ENCODE measurements at places on chromosomes 7 and 10. TPM values are rescaled to one million over a fixed set of nuclear protein-coding genes. Genes with fewer than 3 reads are reported as not detected.
A peak's percentile ranks its signal among the peaks of the same experiment; 100 is the strongest.

GBF1 gene
- 56.2 TPM for polyA plus RNA-seq

GRCh38 chr10:93376372-93377293 is 105.5 kb downstream of the MYOF start:
- peak; percentile 81 for DNase-seq

SFMBT2 gene
- polyA plus RNA-seq: 7.9 TPM

DNA sequence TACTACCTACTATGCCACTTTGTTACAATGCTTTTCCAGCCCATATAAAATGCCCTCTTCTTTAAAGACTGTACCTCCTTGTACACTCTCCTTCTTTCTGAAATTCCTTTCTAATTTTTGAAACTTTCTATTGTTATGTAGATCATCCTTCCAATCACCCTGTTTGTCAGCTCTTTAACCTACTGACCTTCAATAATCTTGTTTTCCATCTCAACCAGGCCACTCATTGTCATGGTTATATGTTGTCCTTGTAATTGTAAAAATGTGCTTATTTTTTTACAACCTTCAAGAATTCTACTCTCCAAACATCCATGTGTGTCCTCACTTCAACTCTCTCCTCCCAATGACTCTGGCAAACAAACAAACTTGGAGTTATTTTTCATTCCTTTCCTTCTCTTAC is 1172.6 kb upstream of the CELF2 start:
- DNase-seq: no peak

GRCh38 chr10:93006435-93007039 is 54.1 kb upstream of the CYP26C1 start:
- DNase-seq: peak; percentile 30

GRCh38 chr7:32158751-32159745 is 88.8 kb upstream of the PDE1C start:
- DNase-seq: no peak

DNA sequence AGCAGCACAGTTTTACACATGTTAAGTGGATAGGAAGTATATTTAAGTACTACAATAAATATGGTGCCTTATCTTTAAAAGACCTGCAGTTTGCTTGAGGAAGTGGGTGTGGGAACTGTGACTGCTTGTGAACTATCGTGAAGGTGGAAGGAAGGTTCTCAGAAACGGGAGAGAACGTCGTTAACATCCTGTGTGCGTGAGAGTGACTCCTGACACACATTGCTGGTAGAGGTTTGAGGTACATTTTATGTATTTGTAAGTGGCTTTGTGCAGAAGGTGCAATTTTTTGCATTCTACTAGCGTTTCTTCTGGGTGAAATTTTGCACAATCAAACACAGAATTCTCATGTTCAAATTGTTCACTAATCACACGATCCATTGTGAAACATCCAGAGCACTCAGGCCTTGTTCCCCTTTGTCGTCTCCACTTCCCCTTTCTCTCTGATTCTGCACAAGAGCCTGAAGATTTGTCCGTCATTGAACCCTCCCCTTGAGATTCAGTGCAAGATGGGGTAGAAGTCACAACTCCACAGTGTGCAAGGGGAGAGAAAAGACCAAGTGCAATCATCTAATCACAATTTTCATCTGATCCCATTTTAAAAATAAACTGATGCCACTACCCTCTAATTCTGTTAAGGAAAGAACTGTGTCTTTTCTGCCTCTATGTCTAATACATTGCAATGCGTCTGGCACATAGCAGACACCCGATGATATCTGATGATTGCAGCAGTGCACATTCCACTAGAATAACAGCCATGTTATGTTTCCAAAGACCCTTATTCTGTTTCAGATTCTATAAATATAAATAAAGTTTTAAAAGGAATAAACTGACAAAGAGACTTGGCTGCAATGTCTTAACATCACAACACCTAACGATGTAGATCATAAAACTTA is 279.9 kb downstream of the NEBL start:
- DNase-seq: no peak

GPC2 gene
- polyA plus RNA-seq: 10.1 TPM

Measured in hindlimb muscle (tissue), 1 donor.